Uterus (tissue), 4 donors: ENCODE measurements at places on chromosomes 3 and 15. TPM values are rescaled to one million over a fixed set of nuclear protein-coding genes. Genes with fewer than 3 reads are reported as not detected.

GRCh38 chr15:35246451-35246850 is 161.4 kb upstream of the NANOGP8 start:
- no peak for DNase-seq

DNA sequence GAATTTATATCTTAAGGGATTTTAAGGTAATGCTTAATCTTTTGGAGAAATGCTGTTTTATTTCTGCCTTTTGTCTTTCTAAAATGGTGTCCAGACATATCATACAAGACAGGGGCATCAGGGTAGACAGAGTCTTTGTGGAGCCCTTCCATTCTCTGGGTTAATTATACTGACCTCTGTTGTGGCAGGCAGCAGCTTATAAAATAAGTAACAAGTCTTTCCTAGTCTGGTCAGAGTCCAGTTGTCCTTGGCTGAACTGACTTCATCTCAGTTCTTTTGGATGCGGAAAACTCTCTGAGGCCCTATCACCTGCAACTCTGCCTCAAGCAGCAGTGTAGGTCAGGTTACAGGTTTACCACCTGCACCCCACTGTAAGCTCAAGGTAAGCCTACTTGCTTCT is 19.2 kb downstream of the MYNN start:
- no peak for DNase-seq

GRCh38 chr3:188949996-188950395 is 221.8 kb upstream of the TPRG1 start:
- DNase-seq = no peak

DNA sequence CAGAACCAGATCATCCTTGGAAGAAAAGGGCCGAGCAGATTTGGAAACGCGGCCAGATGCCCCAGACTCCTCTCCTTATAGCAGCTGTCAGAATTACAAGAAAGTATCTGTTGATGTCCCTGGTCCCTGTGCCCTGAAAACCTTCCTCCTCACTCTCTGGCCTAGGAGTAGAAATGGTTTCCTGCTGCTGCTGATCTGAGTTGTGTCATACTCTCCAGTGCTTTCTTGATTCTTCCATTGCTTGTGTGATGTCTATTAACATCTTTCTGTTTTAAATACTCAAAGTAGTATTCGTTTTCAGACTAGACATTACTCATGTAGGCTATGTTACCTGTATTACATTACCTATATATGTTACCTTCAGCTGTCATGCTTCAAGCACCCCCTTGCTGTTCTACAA is 26.8 kb upstream of the HERC1 start:
- no peak for DNase-seq

DNA sequence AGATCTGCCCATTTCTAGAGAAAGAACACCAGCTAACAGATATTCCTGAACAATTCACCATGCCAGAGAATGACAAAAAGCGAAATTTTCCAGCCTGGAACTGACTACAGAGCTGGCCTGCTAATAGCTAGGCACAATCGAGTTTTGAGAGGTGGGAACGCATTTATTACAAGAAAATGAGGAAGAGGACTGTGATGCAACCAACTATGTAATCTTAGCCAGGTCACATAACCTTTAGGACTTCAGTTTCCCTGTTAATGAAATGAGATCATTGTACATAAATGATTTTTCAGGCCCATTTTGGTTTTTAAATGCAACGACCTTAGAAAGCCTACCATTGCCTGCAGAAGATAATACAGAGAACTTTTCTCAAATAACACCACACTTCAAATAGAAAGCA is 72.1 kb upstream of the SETMAR start:
- no peak for DNase-seq

The KBTBD13 gene
- total RNA-seq = not detected

- DNase-seq = no peak
Observed at GRCh38 chr15:32746116-32746857, 28.5 kb downstream of the GREM1 start.

The IMPDH2 gene
- total RNA-seq = 157 TPM

- DNase-seq = no peak
Observed at GRCh38 chr3:41683666-41684350, 278.1 kb downstream of the ULK4 start.

GRCh38 chr3:182925330-182925943 is 54.9 kb downstream of the DCUN1D1 start:
- DNase-seq = no peak

The ACP3 gene
- total RNA-seq = not detected

The IGF2BP2 gene
- total RNA-seq = 11.5 TPM

The CTDSPL2 gene
- 66.5 TPM for total RNA-seq

GRCh38 chr3:129313665-129314385 is 35.2 kb downstream of the HMCES start:
- DNase-seq = peak; percentile 36

DNA sequence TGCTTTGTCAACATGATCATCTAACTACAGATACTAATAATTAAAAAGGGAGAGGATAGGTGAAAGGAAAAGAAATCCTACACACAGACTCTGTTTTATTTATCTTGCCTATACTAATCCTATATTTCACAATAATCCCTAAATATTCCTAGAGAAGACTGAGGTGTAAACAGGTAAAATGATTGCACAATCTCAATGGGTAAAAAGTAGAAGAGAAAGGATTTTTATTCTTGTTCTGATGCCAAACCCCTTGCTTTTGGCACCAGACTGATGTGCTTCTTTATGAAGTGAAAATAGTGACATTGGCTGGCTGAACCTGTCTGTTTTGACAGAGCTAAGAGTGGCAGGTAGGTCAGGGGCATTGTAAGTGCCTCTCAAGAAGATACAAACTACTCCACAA is 101.9 kb upstream of the ZPLD1 start:
- DNase-seq = no peak

DNA sequence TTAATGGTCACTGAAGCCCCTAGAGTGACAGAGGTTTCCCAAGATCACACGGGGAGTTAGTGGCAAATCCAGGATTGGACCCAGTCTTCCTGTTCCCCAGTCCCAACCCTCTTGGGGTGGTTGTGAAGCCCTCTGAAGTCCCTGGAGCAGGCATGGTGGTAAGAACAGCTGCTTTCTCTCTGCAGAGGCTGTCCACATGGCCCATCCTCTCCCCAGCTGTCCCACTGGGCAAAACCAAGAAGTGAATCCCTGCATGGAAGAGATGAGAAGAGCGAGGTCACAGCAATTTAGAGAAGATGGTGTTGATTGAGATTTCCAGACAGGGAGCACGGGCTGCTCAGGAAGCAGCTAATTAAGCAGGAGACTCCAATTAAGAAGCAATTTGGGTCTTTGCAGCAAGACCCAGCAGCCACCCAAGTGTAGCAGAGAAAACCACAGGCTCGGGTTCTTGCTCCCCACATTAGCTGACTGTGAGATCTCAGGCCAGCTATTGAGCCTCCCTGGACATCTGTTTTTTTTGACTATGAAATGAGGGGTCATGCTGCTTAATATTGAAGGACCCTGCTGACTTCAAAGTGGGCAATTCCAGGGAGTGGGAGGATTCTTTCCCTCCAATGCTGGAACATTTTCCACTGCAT is 14.8 kb upstream of the HDAC11 start:
- no peak for DNase-seq

- DNase-seq = no peak
Observed at GRCh38 chr3:22990291-22991200, 212.6 kb upstream of the UBE2E2 start.

- DNase-seq = peak; percentile 35
Observed at GRCh38 chr3:119240101-119240590, 532 bp downstream of the B4GALT4 start.

The MITF gene
- 66.0 TPM for total RNA-seq

The HRH1 gene
- total RNA-seq = 9.4 TPM

The FAM174B gene
- 3.5 TPM for total RNA-seq

The LRRN1 gene
- total RNA-seq = 3.0 TPM

GRCh38 chr3:81816473-81817250 is 55.2 kb upstream of the GBE1 start:
- no peak for DNase-seq

- no peak for DNase-seq
Observed at GRCh38 chr3:197253238-197253947, 45.0 kb downstream of the DLG1 start.

- no peak for DNase-seq
Observed at GRCh38 chr15:90479656-90480055, 50.1 kb upstream of the CRTC3 start.

- no peak for DNase-seq
Observed at GRCh38 chr15:65887565-65887964, 18.3 kb downstream of the RAB11A start.

DNA sequence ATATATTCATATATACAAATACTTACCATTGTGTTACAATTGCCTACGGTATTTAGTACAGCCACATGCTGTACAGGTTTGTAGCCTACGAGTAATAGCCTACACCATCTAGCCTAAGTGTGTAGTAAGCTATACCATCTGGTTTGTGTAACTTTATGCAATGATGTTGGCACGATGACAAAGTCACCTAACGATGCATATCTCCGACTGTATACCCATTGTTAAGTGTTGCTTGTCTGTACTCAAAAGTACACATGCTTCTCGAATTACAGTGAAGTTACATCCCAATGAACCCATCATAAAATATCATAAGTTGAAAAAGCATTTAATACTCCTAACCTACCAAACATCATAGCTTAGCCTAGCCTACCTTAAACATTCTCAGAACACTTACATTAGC is 327.1 kb downstream of the KBTBD8 start:
- no peak for DNase-seq

DNA sequence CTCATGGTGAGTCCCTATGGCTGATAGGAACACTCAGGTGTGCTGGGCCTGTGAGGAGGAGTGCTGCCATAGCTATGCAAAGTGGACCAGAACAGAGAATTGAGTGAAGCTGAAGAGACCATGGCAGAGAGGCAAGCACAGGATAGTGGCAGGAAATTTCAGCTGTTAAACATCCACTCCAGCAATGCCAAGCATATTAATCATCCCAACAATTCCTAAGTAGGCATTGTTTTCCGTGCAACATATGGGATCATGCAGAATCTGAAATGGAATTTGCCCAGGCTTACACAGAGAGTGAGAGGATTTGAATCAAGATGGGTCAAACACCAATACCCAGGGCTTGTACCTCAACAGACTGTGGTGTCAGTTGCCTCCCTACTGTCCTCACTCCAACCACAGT is 582.6 kb upstream of the UBE2E2 start:
- DNase-seq = no peak

The TTLL3 gene
- total RNA-seq = 67.1 TPM

- DNase-seq = no peak
Observed at GRCh38 chr3:107988460-107989175, 102.2 kb downstream of the CD47 start.

DNA sequence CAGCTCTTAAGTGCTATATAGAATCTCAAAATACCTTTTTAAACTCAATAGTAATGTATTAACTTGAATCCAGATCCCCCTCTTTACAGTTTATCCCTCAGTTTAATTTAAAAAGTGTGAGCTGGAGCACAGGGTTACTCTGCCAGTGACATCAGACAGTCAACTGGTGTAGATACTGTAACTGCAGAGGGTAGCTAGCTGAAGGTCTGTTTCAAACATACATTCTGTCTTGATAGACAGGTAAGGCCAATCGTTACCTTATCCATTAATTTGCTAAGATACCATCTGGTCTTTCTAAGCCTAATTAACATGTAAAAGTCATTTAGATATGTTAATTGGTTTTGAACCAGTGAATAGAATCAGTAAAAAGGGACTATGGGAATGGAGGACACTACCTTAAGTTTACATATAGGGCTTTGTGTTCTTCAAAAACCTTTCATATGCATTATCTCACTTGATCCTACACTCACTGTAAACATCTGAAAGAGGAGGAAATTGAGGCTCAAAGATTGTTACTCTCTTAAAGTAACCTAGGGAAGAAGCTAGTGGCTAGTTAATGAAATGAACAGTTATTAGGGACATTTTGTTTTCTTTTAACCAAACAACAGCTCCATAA is 59.5 kb upstream of the TSPAN3 start:
- DNase-seq = no peak

The GUCA1C gene
- not detected for total RNA-seq

GRCh38 chr3:55564726-55565125 is 77.6 kb upstream of the WNT5A start:
- no peak for DNase-seq

GRCh38 chr3:169342652-169343505 is 320.6 kb downstream of the MECOM start:
- DNase-seq = no peak
